ENCODE measurements at places on chromosomes 7 and 10. TPM values are rescaled to one million over a fixed set of nuclear protein-coding genes. Genes with fewer than 3 reads are reported as not detected.
A peak's percentile ranks its signal among the peaks of the same experiment; 100 is the strongest.

Gene LRRC27
- 6.3 TPM for total RNA-seq

Gene EXOC6
- 24.9 TPM for total RNA-seq

Gene UBTD1
- 37.5 TPM for total RNA-seq

Gene DPYSL4
- total RNA-seq: 1.7 TPM

Gene HNRNPH3
- total RNA-seq: 95.3 TPM

Gene TMEM26
- total RNA-seq: 0.46 TPM

Gene ZNF32
- 32.3 TPM for total RNA-seq

Gene WNT8B
- not detected for total RNA-seq

Gene HOGA1
- total RNA-seq: 2.3 TPM

Gene PNLIPRP3
- 0.20 TPM for total RNA-seq

Gene DUS4L
- total RNA-seq: 5.2 TPM

Gene BTBD16
- total RNA-seq: 0.35 TPM

- DNase-seq: no peak
Observed at GRCh38 chr7:13028036-13028824, 340.8 kb downstream of the ARL4A start.

- DNase-seq: peak; percentile 13
Observed at GRCh38 chr10:123381224-123381623, 227.0 kb downstream of the BUB3 start.

DNA sequence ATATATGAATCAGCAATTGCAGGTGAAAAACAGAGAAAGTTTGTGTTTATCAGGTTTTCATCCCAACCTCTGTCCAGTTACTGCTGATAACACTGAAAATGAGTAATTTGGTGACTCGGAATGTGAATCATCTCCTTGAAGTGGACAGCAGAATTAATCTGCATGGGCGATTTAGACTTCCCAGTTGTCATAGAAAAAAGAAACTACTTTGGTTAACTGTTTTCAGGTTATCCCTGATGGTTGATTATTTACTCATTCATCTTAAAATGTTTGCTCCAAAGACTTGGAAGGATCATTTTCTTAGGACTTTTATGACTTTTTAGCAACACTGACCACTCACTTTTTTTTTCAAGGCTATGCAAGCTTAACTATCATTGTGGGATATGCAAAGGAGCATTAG lies 504.1 kb upstream of the ANKRD30A start:
- DNase-seq: no peak

GRCh38 chr7:107810626-107811025 lies 7.6 kb upstream of the SLC26A3 start:
- DNase-seq: no peak

DNA sequence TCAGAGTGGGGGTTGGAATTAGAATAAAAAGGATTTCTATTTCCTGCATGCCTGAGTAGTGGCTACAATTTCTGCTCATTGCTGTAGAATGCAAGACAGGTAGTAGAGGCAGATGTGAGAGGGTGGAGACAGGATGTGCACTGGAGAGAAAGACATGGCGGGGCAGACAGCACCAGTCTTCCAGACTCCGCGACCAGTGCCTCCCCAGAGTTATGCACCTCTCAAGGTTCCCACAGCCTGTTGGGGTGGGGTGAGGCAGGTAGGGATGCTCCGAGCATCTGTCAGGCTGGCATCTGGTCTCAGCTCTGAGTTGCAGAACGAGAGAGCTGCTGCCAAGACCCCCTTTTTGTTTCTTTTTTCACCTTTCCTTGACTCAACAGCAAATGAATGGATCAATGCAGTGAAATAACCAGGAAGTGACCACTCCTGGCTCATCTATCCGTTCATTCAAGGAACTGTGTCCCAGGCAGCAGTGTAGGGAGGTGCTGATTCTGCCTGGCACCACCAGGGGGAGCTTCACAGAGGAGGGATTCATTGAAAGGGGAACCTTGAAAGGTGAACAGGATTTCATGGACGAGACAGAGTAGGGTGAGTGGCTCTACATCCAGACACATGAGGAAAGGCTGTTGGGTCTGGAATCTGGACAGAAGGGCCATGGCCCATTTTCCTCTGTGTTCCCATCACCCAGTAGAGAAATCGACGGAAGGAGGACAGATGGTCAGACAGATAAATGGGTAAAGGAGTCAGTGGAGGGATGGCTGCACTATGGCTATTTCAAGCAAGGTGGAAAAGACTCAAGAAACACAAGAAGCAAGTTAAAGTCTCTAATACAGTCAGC lies 17.2 kb upstream of the SLC18A3 start:
- no peak for DNase-seq

DNA sequence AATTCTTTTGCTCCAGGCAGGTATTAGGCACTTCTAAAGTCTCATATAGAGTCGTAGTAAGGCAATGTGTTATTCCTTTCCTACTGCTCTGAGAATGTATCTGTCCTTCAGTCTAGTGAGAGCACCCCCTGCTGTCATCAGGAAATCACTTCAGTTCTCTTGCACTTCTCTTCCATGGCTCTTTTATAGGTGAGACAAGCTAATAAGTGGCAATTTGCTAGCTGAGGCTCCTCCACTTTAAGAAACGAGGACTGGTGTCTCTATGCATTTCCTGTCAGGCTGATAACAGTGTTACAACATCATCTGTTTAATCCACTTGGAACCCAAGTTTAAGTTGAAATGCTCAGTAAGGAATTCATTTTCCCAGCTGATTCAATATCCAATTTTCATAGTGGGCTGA lies 350.6 kb downstream of the TFEC start:
- DNase-seq: no peak

- DNase-seq: no peak
Observed at GRCh38 chr10:30897048-30897447, 134.6 kb downstream of the ZNF438 start.

DNA sequence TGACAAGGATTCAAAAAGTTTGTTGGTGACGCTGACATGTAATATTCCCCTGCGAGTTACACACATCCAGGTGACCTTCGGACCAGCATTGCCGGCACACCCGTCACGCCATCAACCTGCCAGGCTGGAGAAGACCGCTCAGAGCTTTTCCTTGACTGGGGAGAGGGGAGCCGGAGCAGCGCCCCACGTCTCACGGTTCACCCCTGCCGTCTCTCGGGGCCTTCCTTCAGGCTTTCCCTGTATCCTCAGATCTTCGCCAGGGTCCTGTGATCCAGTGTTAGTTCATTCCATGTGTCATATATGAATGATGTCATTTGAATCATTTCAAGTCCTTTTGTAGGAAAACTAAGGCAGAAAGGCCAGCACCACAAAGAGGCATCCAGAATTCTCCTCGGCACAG lies 127.8 kb downstream of the MGMT start:
- DNase-seq: no peak

DNA sequence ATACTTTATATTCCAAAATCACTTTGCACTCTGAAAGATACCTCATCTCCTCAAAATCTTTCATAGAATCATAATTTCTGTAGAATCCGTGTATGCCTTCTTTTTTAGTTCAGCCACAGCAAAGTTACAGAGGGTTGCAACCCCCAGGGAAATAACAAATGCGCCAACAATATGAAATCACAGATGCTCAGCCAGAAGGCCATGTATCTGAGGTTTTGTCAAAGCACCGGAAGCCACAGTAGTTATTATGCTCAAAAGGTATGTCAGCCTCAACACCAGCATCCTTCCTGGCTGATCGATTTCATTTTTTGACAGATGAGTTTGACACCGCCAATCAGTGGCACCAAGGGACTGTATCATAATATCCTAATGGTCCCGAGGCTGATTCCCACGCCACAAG lies 204.1 kb downstream of the KCNMA1 start:
- no peak for DNase-seq

DNA sequence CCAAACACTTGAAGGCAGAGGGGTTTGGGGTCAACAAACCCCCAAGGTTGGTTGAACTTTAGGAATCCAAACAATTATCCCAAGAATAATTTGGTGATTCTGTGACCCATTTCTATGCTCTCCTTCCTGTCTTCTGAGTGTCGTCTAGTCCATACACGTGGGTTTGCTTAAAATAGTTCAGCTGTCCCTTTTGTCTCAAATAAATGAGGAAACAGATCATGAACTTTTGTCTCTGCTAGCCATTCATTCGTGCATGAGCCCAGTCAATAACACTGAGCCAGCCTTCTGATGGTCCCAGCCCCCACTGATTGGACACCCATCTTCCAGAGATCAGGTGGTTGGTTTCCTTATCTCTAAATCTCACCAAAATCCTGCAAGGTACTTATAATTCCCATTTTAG lies 255.4 kb downstream of the PRPF18 start:
- no peak for DNase-seq

DNA sequence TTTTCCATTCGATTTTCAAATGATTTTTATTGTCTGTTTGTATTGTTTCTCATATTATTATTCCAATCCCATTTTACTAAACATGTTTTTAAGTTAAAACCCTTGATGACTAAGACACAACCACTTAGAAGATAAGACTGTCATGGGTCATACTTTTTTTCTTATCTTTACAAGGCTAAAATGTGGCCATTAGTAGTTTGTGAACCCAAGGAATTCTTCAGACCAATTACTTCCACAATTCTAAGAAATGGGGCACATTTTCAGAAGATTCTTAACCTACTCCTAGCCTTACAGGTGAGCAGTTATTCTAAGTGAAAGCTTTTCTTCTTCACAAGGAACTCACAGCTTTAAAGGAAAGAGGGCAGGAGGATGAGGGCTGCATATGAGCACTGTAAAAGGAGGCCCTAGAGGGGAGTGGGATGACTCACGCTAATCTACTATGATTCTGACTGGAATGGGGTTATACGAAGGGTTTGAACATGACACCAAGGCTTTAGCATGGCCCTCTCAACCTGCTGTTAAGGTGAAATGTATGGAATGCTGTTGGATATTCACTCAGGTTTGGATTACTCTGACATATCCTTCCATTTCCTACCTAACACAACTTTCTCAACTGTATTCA lies 81.0 kb downstream of the SORCS1 start:
- DNase-seq: no peak

- no peak for DNase-seq
Observed at GRCh38 chr10:71945819-71946474, 18.2 kb upstream of the CHST3 start.

- DNase-seq: no peak
Observed at GRCh38 chr10:12774204-12774894, 227.2 kb downstream of the CCDC3 start.

DNA sequence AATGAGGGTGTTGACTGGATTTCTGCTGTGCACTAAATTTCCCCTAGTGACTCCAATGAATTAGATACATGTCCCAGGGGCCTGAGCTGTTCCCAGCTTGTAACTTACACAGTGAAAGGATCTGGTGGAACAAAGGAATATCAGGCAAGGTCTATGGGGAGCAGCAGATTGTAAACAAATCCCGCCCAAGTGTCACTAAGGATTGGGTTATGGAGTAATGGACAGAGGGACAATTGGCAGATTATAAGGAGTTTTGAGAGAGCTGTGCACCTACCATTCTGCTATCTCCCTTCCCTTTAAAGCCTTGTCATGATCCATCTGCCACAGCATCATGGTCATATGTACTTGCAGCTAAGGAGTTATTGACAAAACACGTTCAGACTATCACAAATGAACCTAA lies 183.0 kb downstream of the RAB11FIP2 start:
- no peak for DNase-seq

DNA sequence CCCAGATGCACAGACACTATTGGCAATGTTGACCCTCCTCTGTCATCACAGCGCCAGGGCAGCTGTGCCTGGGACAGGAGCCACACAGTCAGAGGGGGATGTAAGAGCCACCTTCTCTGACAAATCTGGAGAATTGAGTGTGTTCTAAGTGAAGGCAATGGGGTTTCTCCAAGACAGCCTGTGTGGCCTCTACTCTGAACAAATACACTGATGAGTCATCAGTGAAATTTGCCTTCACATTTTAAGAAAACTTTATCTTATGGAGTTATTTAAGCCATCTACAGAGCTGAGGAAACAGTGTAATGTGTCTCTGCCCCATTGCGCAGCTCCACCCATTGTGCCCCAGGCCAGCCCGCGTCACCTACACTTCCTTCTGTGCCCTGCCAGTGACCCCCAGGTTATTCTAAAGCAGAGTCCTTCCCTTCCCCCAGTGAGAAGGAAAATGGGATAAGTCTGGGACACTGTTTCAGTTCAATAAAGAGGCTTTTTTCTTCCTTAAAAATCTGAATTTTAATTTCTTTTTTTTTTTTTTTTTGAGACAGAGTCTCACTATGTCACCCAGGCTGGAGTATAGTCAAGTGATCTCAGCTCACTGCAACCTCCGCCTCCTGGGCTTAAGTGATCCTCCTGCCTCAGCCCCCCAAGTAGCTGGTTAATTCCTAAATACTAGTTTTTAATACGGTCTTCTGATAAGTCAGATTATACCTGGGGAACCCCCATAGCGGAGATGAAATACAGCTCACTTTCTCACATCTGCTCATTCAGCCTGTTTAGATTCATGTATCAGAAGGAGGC lies 21.8 kb downstream of the AKR1E2 start:
- no peak for DNase-seq

DNA sequence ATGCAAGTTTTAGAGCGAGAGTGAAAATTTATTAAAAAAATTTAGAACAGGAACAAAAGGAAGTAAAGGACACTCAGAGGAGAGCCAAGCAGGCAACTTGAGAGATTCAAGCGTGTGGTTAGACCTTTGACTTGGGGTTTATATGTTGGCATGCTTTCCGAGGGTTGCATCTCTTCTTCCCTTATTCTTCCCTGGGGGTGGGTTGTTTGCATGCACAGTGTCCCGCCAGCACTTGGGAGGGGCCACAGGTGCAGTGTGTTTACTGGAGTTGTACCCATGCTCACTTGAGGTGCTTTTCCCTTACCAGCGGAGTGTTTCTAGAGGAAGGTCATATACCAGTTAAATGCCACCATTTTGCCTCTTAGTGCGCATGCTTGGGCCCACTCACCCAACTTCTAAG lies 96.3 kb downstream of the CHN2 start:
- no peak for DNase-seq

DNA sequence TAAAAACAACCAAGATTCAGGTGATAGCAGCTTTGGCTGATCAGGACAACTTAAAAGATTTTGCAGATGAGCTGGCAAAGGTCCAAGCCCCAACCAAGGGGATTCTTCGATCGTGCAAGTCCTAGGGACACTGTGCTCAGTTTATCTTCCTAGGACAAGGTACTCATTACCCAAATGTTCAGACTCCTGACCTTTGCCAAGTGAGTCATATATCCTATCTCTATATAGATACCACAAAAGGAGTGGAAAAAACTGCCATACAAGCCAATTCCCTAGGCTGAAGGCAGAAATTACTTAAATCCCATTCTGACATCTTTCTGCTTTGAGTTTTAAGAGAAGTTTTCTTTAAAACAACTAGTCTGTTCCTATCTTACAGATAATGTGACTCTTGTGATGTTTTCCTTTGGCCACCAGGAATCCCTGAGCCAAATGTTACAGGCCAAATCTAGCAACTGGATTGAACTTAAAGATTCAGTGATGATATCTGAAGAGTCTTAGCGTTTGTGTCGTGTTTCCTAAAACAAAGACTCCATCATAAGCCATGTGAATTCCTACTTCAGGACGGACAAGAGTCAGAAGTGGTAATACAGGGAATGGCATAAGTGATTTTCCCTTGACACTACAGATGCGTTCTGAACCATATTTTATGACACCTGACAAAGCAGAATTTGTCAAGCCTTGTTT lies 142.6 kb upstream of the ASAH2 start:
- DNase-seq: no peak

GRCh38 chr10:49359349-49360270 lies 36.3 kb downstream of the DRGX start:
- DNase-seq: no peak
